ENCODE measurements at places on chromosomes 6 and 20.

DNA sequence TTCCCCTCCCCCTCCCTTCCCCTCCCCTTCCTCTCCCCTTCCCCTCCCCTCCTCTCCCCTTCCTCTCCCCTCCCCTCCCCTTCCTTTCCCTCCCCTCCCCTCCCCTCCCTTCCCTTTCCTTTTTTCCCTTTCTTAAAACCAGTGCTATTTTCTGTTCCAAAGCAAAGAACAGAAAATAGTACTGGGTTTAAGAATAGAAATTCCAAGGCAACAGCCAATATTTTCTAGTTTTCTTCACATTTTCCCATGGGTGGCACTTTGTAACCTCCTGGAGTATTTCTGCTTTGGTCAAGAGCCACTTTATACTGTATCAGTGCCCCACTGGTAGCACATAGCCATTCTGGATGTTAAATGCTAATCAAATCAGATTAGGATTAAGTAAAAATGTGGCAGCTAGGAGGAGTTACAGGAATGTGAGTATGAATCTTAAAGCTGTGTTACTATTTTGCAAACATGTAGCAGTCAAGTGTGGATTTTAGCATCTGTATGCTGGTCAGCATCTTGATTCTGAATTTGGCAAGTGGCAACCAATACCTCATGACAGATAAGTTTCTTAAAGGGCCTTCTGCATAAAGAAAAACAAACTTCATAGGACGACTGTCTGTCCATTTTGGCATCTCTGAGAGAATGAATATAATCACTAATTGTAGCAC lies 126.4 kb downstream of the CEP57L1 start:
- no peak for DNase-seq

DNA sequence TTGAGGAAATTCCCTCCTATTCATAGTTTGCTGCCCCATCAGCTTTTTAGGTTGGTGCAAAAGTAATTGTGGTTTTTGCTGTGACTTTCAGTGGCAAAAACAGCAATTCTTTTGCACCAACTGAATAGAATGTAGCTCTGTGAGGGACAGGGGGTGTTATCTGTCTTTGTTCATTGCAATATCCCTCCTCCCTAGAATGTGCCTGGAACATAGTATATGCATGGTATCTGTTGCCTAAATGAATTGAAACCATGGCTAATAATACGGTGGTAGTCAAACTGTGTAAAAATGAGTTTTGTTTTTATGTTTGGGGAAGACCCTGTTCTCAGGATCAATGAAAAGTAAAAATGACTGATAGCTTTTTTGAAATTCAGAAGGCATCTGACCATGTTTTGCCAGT lies 45.1 kb downstream of the SCAND1 start:
- DNase-seq = no peak

GRCh38 chr6:111841822-111842221 lies 31.4 kb downstream of the FYN start:
- DNase-seq = peak; percentile 76

GRCh38 chr6:170025935-170026750 lies 264.7 kb downstream of the DLL1 start:
- DNase-seq = no peak

DNA sequence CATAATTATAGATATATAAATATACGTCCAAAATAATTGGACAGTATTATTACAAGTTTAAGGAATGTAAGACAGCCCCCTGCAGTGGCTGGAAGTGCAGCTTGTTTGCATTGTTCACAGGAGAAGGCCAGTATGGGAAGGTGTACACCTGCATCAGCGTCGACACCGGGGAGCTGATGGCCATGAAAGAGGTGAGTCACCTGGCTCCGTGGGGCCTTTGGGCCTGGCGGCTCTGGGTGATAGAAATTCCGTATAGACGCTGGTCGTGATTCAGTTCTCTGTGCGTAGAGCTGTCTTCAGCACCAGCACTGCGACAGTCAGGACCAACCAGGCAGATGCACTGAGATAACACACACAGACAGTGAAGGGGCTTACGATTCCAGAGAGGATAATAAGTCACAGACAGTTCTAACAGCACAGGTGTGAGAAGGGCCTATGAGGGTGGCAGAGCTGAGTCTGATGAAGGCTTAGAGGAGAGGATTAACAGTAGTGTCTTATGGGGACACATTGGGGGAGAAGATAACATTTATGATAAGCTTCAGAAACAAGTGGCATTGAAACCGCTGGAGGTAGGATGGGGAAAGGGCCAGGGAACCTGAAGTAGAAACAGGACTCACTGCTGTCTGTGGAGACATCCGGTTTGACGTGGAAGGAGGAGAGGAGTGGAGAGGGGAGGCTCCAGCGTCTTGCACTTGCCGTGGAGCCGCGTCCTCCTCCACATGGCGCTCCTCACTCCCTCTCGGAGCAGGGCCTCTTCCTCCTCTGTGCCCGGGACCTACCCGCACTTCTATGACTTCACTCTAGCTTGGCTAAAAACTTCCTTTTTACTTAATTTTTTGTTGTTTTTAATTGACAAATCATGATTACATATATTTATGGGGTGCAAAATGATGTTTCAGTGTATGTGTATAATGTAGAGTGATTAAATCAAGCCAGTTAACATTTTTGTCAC lies 116.5 kb downstream of the MAP3K4 start:
- DNase-seq = no peak

GRCh38 chr6:89482126-89482525 lies 49.2 kb downstream of the ANKRD6 start:
- no peak for DNase-seq

- DNase-seq = no peak
Measured at GRCh38 chr6:17021539-17021889, 80.3 kb upstream of the STMND1 start.

- DNase-seq = peak; percentile 82
Measured at GRCh38 chr6:37205175-37205996, 35.4 kb downstream of the PIM1 start.

- DNase-seq = no peak
Measured at GRCh38 chr20:25223765-25224720, 23.8 kb upstream of the PYGB start.

GRCh38 chr6:134080171-134080795 lies 27.9 kb upstream of the SLC2A12 start:
- DNase-seq = no peak

- DNase-seq = no peak
Measured at GRCh38 chr20:46835418-46835817, 59.2 kb upstream of the EYA2 start.

- DNase-seq = no peak
Measured at GRCh38 chr20:34016736-34017135, 23.0 kb downstream of the RALY start.

DNA sequence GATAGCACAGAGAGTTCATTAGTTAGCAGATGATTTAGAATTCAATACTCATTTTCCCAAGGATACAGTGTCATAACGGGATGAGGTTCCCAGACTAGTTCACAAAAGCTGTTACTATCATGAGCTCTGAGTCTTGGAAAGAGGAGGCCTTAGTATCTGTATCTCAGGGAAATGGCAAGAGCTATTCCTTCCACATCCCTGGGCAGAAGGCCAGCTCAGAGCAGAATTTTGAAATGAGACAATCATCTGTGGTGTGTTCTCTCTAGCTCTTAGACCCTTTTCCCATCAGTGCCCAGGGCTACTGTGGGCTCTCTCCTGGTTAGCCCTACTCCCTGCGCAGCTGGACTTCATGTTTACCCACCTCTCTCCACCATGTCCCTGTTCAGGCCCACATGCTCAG lies 64.5 kb downstream of the JAG1 start:
- DNase-seq = no peak

DNA sequence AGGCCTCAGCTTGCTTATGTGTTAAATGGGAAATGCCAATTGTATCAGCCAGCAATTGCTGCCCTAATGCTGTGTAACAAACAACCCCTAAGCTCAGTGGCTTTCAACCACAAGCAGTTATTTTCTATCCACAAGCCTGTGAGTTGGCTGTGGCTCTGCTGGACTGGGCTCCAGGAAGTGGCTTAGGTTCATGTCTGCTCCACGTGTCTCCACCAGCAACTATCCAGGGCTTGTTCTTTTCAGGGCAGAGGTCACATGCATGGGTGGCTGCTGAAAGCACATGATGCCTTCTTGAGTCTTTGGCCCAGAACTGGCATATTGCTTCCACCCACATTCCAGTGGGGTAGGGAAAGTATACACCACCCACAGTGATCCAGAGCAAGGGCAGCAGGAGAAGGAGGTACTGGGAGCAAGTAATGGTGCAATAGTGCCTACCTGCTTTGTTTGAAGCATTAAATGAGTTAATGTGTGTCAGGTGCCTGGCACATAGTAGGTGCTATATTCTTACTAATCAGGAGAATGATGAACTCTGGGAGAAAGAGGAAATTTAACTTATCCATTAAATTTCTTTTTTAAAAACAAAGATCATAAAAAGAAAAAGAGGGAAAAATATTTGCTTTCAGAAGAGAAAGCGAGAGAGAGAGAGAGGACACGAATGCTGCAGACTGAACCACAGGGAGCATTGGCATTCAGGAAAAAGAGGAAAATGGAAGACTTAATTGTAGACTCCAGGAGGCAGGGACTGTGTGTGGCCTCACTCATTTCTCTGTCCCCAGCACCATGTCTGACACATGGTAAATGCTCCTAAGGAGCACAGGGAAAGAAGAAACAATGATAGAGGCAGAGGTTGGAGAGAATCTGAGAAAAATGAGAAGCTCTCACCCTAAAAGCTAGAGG lies 25.2 kb upstream of the RNF24 start:
- no peak for DNase-seq

DNA sequence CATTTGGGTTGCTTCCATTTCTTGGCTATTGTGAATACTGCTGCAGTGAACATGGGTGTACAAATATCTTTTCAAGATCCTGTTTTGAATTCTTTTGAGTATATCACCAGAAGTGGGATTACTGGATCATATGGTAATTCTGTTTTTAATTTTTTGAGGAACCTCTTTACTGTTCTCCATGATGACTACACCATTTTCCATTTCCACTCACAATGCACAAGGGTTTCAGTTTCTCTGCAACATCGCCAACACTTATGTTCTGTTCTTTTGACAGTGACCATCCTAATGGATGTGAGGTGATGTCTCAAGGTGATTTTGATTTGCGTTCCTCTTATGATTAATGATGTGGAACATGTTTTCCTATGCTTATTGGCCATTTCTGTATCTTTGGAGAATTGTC lies 214.4 kb upstream of the ZFP64 start:
- no peak for DNase-seq

GRCh38 chr20:32535316-32535952 lies 49.7 kb downstream of the NOL4L start:
- peak; percentile 83 for DNase-seq

DNA sequence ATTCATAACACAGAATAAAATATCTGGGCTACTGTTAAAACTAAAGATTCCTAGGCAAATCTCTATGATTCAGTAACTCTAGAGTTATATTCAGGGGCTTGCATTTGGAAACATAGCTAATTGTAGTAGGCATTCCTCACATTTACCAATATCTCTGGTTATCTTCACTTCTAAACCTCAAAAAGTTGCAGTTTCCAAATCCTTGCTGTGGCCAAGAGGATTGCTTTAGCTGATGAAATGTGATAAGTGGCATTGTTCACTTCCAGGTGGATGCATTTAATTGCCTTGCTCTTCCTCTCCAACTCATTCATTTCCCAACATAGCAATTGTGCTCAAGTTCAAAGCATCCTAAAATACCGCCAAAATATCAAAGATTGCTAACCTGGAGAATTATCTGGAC lies 246.6 kb downstream of the GRIK2 start:
- no peak for DNase-seq

DNA sequence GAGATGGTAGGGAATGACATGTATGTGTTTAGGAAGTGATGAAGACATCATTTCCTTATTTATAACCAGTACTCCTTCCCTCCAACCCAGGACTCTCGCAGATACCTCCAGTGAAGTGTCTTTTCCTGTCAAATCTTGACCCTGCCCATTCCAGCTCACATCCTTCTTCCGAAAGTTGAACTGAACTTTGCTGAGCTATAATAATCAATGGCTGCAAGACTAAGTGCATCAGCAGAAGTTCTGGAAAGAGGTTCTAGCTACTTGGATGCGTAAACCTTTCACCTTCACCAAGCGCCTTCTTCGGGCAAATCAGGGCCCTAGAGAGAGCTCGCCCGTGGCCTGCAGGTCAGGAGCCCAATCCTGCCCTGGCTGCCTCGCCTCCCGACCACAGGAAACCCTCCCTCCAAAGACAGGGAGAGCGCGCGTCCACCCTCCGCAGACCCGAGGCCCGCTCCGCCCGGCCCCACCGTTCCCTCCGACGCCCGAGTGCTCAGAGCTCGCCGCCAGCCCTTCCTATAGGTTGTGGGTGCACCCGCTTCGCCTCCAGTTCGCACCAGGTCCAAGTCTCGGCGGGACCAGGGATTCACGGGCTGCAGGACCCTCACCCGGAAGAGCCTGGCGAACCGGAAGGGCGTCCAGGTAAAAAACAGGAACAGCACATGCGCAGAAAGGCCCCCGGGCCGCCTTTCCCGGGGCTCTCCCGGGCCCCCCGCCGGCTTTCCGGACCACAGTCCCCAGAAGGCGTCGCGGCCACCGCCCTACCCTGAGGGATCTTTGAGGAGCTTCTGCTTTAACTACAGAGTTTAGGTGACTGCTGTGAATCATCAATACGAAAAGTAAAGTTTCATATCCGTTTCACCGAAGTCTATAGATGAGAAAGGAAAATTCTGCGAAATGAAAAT lies at the start of gene ZNF334:
Gene ZNF334 (minus strand): TSS at position 617 of the 902 bp plus-strand sequence. CDS start 1,457 bp downstream, outside the sequence.
- no peak for DNase-seq

DNA sequence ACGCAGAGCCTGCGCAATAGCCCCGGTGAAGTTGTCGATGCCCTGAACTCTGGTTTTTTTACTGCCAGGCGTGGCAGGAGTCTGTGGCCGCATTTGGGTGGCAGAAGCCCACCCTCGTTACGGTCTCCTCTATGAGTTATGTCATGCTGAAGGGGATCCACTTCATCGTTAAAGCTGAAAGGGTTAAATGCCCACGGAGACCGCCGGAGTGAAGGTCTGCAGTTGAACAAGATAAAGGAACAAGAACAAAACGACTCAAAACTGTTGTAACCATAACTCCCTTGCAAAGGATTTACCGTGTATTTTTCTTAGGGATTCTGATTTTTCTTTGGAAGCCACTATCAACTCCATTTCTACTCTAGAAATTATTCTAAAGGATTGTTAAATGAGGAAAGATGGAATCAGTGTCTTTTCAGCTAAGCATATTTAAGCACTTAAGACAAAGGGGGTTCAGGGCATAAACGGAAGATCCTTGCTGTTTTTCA lies 501 bp upstream of the ELOVL5 start:
- DNase-seq = no peak

- DNase-seq = no peak
Measured at GRCh38 chr6:139249395-139249794, 42.4 kb downstream of the TXLNB start.

DNA sequence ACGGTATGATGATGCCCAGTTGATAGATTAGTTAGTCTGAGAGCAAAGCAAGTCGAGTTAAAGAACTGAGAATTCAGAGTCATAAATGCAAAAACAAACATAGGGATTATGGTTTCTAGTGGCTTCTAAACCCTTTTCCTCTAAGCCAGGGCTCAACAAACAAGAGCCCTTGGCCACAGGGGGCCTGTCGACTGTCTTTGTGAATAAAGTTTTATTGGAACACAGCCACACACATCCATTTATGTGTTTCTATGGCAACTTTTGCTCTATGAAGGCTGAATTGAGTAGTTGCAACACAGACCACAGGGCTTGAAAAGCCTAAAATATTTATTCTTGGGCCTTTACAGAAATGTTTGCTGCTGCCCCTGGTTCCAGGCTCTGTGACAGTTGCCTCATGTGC lies 76.2 kb downstream of the SLC24A3 start:
- no peak for DNase-seq

GRCh38 chr6:153237670-153238069 lies 106.6 kb upstream of the RGS17 start:
- DNase-seq = no peak

GRCh38 chr20:25050501-25051350 lies 7.2 kb downstream of the ACSS1 start:
- no peak for DNase-seq

All from DND-41 (cell line).